ENCODE measurements at places on chromosomes 5 and 9.

DNA sequence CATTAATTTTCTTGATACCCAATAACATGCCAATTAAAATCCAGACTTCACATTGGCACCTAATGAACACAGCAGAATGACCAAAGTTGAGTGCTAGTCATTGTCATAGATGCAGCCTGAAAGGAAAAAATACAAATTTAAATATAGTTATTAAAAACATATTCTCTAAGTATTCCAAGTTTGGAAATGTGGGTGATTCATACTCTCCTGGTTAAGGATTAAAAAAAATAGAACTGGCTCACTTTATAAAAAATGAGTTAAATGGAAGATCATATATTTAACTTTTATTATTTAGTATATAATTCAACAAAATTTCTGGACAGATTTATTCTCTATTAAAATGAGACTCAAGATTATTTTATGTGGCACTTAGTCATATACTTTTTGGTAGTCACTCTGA is 33.2 kb upstream of the RICTOR start:
- no peaks in the 10 kb centered on the region for H3K27me3 ChIP-seq
- no peak overlapping the region for H3K4me3 ChIP-seq
- H3K27ac ChIP-seq: no peak overlapping the region
- no peaks in the 10 kb centered on the region for H3K36me3 ChIP-seq
- H3K4me1 ChIP-seq: no peaks in the 10 kb centered on the region
- DNase-seq: no peak

DNA sequence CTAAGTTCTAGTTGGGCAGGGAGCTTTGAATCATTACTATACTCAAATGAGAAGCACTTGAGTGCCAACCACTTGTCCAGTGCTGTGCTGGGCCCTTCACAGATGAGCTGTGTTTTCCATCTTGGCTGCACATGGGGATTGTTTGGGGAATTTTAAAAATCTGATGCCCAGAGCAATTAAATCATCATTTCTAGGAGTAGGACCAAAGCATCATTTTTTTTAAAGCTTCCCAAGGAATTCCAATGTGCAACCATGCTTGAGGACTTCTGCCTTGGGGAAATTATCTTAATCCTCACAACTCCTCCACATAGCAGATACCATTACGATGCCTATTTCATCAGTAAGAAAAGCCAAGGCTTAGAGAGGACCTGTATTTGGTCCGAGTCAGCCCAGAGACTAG is 131.4 kb downstream of the TMEM174 start:
- no peaks in the 10 kb centered on the region for H3K36me3 ChIP-seq
- no peak overlapping the region for H3K4me3 ChIP-seq
- peaks cover 5% of the 10 kb centered on the region for H3K4me1 ChIP-seq
- no peak for DNase-seq
- H3K27me3 ChIP-seq: peaks cover 56% of the 10 kb centered on the region

DNA sequence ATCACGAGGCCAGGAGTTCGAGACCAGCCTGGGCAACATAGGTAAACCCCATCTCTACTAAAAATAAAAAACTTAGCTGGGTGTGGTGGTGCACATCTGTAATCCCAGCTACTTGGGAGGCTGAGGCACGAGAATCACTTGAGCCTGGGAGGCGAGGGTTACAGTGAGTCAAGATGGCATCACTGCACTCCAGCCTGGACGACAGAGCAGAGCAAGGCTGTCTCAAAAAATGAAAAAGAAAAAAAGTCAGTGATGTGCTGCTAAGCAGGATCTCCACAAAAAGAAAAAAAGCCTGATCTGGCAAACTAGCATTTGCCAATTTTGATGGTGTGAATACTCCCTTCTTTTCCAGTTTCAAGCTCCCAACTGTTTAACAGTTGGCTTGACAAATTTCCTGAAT is 21.9 kb downstream of the F2R start:
- H3K4me1 ChIP-seq: peaks cover 2% of the 10 kb centered on the region
- no peak overlapping the region for H3K4me3 ChIP-seq
- no peaks in the 10 kb centered on the region for H3K27me3 ChIP-seq
- no peaks in the 10 kb centered on the region for H3K36me3 ChIP-seq

- no peak overlapping the region for H3K4me3 ChIP-seq
- no peak overlapping the region for H3K27ac ChIP-seq
- no peaks in the 10 kb centered on the region for H3K27me3 ChIP-seq
- H3K36me3 ChIP-seq: no peaks in the 10 kb centered on the region
Observed at GRCh38 chr5:109455598-109456096, 45.9 kb upstream of the PJA2 start.

- H3K4me1 ChIP-seq: no peaks in the 10 kb centered on the region
- H3K4me3 ChIP-seq: peak overlapping the region; percentile 69
- H3K27me3 ChIP-seq: no peaks in the 10 kb centered on the region
- H3K36me3 ChIP-seq: peaks cover 34% of the 10 kb centered on the region
- no peak for DNase-seq
Observed at GRCh38 chr9:19379697-19380046, 364 bp downstream of the RPS6 start.

DNA sequence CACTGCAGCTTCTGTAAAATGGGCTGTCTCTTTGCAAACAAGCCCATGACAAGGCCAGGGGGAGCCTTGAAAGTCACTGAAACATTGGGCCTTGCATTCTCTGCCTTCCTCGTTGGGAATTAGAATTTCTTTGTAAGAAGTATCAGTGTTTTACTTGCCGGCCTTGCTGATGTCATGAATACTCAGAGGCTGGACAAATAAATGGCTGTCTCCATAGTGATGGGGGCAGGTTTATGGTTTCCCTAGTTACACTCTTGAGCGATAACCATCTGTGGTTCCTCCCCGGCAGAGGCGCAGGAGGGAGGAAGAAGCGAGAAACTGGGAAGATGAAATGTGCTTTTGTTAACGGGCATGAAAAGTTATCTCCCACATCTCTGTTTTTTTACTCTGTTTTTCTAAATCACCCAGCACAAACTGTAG is 272.7 kb upstream of the PANK3 start:
- no peaks in the 10 kb centered on the region for H3K4me1 ChIP-seq
- DNase-seq: no peak
- no peak overlapping the region for H3K4me3 ChIP-seq
- H3K27ac ChIP-seq: no peak overlapping the region
- H3K36me3 ChIP-seq: no peaks in the 10 kb centered on the region

DNA sequence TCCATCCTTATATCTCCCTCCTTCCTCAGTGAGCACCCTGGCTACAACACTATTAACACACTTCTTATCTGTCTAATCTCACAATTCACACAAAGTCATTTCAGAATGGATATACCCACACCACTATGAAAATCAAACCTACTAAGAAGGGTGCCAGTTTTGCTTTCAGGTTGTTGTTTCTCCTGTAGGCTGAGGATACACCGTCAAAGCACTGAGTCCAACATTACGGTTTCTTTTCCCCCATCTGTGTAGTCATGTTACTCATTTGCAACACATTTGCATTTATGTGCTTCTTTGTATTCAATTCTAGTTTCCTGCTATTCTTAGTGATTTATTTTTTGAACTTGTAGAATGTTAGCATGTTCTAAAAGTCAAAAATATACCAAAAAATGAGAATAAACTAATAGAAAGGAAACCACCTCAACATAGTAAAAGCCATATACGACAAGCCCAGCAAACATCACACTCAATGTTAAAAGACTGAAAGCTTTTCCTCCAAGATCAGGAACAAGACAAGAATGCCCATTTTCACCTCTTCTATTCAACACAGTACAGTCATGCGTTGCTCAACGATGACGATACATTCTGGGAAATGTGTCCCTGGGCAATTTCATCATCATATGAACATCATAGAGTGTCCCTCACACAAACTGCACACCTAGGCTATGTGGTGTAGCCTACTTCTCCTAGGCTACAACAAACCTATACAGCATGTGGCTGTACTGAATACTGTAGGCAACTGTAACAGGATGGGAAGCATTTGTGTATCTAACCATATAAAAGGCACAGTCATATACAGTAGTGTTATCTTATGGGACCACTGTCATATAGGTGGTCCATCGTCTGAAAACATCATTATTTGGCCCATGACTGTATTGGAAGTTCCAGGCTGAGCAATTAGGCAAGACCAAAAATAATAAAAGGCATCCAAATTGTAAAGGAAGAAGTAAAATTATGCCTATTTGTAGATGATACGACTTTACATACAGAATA is 6.3 kb downstream of the ROR2 start:
- H3K36me3 ChIP-seq: no peaks in the 10 kb centered on the region
- peaks cover 6% of the 10 kb centered on the region for H3K27me3 ChIP-seq
- no peak overlapping the region for H3K4me3 ChIP-seq
- H3K4me1 ChIP-seq: peaks cover 2% of the 10 kb centered on the region
- DNase-seq: no peak
- H3K27ac ChIP-seq: no peak overlapping the region

GRCh38 chr5:143186623-143187022 is 216.9 kb downstream of the NR3C1 start:
- H3K36me3 ChIP-seq: no peaks in the 10 kb centered on the region
- H3K27me3 ChIP-seq: no peaks in the 10 kb centered on the region
- no peak overlapping the region for H3K27ac ChIP-seq
- no peak for DNase-seq
- H3K4me3 ChIP-seq: no peak overlapping the region
- H3K4me1 ChIP-seq: no peaks in the 10 kb centered on the region

DNA sequence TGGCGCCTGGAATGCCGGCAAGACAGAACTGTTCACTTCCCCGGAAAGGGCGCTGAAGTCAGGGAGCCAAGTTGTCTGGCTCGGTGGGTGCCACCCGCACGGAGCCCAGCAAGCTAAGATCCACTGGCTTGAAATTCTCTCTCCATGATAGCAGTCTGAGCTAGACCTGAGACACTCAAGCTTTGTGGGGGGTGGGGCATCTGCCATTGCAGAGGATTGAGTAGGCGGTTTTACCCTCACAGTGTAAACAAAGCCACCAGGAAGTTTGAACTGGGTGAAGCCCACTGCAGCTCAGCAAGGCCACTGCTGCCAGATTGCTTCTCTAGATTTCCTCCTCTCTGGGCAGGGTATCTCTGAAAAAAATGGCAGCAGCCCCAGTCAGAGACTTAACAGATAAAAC is 277.4 kb downstream of the SLCO4C1 start:
- no peak overlapping the region for H3K4me3 ChIP-seq
- H3K36me3 ChIP-seq: no peaks in the 10 kb centered on the region
- no peak overlapping the region for H3K27ac ChIP-seq
- 0 out of 2 replicates have a peak, but pooled peaks cover 4% of the 10 kb centered on the region for H3K4me1 ChIP-seq
- DNase-seq: no peak

GRCh38 chr5:60765019-60765709 is 65.2 kb upstream of the DEPDC1B start:
- H3K27ac ChIP-seq: no peak overlapping the region
- no peaks in the 10 kb centered on the region for H3K27me3 ChIP-seq
- H3K4me1 ChIP-seq: no peaks in the 10 kb centered on the region
- DNase-seq: no peak
- H3K4me3 ChIP-seq: no peak overlapping the region

DNA sequence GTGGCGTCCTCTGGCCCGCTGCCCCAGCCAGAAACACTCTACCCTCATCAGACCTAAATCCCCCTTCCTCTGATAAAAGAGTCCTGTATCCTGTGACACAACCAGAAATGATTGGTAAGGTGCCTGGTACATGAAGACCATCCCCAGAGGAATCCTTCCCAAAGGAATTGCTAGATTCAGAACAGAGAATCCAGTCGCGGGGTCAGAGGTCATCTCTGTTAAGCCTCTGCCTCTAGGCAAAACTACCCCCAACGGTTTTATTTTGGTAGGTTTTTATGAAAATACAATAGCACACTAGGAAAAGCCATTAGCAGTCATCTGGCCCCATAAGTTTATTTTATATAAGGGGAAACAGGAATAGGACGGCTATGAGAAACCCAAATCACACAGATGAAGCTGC is 102.4 kb upstream of the HAND1 start:
- H3K27me3 ChIP-seq: no peaks in the 10 kb centered on the region
- no peak overlapping the region for H3K4me3 ChIP-seq
- no peak overlapping the region for H3K27ac ChIP-seq
- DNase-seq: no peak

DNA sequence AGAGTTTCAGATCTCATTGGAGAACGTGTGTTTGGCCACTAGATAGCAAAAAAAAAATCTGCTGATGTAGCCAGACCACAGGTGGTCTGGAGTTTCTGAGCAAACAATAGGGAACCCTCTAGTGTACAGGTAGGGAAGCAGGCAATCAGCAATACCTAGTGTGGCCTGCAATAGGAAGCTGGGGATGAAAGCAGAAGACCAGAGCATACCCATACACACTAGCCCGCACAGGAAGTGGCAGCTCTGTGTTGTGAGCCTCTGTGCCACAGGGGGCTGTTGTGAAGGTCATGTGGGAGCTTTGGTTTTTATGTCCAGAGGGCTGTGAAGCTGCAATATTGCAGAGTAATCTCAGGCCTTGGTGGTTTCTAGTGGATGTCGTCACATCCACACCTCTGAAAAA is 81.2 kb downstream of the MTAP start:
- H3K4me3 ChIP-seq: no peak overlapping the region
- no peak overlapping the region for H3K27ac ChIP-seq
- no peaks in the 10 kb centered on the region for H3K27me3 ChIP-seq
- H3K36me3 ChIP-seq: no peaks in the 10 kb centered on the region
- DNase-seq: no peak

GRCh38 chr5:157167214-157167621 is 1.2 kb upstream of the GARIN3 start:
- H3K4me3 ChIP-seq: no peak overlapping the region
- DNase-seq: no peak
- no peaks in the 10 kb centered on the region for H3K36me3 ChIP-seq
- no peaks in the 10 kb centered on the region for H3K4me1 ChIP-seq
- H3K27me3 ChIP-seq: no peaks in the 10 kb centered on the region

DNA sequence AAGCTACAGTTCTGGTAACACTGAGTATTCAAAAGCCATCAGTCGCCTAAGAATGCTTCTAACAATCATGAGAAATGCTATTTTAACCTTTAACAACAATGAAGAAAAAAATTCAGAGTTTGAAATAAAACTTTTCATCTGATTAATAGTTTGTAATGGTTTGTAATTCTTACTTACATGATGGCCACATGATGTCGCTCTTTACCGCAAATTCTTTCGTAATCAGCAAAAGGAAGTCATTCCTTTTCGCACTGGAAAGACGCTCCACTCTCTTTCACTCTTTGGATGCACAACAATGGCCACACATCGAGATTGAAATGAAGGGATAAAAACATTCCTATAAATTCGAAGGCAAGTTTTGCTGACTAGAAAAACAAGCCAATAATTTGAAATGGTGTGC is at the start of gene PCDHA7:
TSS of gene PCDHA7 (plus strand) at position 277 of the 400 bp plus-strand sequence. CDS start at position 392, 115 bp downstream.
- H3K27ac ChIP-seq: no peak within 1 kb of the TSS
- H3K36me3 ChIP-seq: no peaks in the 10 kb centered on the region
- DNase-seq: no peak
